ENCODE measurements at places on chromosomes 2 and 18.

DNA sequence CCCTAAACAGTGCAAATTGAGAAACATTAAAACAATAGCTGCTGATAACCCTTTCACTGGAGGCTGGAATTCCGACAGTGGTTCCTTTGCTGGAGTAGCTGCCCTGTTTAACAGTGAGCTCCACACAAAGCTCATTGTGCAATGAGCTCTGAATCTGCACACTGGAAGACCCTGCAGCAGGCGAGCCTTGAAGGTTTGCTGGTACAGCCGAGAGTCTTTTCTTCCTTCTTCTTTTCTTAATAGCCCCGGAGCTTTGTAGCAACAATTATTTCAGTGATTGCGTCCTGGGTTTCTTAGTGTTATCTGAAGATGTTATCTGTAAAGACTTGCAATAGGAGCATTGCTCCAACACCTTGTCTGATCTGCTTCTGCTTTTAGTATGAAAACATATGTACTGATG is 50.8 kb upstream of the CXCR4 start:
- no peak for DNase-seq

DNA sequence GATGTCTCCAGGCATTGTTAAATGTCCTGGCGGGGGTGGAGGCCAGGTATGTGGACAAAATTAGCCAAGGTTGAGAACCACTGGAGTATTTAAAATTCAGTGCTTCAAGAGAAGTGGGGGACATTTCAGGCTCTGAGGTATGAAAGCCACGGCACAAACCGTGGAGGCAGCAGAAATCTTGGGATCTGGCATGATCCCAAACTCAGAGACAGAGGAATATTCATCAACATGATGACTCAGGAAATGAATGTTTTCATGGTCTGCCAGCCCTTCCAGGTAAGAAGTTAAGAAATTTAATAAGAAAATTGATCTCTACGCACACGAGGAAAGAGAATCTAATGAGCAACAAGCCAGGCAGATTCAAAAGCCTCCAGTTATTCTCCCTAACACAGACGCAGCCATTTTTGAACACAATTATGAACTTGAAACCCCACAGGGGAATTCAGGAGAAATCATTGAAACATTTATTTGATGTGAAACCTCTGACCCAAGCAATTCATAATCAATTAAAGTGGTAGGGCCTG is 11.3 kb upstream of the GRP start:
- DNase-seq = no peak

GRCh38 chr2:58239243-58239925 is 1.7 kb downstream of the FANCL start:
- no peak for DNase-seq

DNA sequence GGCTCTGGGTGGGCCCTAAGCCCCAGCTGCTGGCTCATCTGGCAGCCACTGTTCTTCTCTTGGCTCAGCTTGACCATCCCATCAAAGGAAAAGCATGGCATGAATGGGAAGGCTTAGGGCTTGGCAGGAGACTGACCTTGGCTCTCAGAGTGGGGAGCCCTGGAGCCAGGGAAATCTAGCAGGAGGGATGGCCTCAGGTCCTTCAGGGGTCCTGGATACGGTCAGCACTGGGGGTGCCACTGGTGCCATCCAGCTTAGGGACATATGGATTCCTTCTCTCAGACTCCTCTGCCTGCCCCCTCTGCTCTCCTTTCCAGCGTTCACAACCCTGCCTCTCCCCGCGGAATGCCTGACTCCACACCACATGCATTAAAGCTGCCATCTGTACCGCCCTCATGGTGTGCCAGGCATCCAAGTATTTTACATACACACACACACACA is 165.5 kb upstream of the HAAO start:
- no peak for DNase-seq

DNA sequence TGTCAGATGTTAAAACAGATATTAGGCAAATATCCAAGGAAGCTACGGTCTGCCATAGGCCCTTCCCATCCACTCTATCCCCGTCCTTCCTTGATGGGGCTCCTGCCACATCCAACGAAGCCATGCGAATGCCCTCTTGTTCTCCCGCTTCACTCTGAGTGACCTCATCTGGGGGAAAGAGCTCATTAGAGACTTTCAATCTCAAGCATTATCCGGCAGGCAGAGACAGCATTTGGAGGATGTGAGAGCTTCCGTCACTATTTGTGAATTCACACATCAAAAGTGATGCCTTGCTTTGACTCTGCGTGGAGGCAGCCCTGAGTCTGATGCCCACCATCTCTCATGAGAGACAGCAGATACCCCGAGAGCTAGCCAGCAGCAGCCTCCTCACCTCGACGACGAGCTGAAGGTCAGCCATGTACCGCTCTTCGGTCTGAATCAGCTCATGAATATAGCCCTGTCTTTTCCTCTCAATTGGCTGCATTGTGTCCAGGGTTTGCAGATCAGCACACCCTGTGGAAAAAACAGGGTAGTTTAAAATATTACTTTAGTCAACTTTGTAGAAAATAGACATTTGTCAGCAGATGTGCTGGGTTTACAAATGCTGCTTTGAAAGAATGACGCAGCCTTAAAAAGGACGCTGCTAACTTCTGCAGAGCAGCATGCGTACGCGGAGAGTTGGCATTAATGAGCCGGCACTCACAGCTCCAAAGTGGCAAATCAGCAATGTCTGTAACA is 45.9 kb downstream of the FAM228A start:
- DNase-seq = no peak

- DNase-seq = no peak
Observed at GRCh38 chr2:37671816-37672103, 318 bp upstream of the CDC42EP3 start.

DNA sequence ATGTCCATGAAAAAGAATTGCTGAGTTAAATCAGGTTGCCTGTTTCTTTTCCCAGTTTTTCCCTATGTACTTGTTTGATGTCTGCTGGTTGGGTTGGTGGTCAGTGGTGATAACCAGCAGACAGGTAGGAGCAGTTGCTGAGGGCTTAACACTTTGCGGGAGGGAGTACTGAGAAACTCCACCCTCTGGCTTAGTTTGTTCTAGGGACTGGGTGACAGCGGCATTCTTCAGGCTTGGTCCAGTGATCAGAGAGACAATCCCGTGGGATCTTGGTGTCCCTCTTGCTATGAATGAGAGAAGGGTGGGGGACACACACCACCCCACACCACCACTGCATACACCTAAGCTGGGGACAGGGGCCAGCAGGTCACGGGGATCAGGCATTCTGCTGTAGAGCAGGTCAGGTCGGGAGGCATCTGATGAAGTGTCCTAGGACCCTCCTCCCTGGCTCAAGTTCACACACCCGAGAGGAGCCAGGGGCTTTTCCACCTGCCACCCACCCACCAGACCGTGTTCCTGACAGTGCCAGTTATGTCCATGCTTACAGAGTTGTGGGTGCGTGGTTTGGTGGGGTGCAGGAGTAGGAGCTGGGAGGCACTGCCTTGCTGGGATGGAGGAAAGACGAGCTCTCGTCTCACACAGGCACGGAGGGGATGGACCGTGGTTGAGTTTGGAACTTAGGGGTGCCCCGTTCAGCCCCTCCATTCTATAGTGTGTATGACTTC is 21.3 kb upstream of the ALLC start:
- DNase-seq = no peak

GRCh38 chr2:172340394-172340793 is 87.0 kb upstream of the ITGA6 start:
- DNase-seq = no peak

- DNase-seq = no peak
Observed at GRCh38 chr2:55888936-55889335, 34.6 kb downstream of the EFEMP1 start.

DNA sequence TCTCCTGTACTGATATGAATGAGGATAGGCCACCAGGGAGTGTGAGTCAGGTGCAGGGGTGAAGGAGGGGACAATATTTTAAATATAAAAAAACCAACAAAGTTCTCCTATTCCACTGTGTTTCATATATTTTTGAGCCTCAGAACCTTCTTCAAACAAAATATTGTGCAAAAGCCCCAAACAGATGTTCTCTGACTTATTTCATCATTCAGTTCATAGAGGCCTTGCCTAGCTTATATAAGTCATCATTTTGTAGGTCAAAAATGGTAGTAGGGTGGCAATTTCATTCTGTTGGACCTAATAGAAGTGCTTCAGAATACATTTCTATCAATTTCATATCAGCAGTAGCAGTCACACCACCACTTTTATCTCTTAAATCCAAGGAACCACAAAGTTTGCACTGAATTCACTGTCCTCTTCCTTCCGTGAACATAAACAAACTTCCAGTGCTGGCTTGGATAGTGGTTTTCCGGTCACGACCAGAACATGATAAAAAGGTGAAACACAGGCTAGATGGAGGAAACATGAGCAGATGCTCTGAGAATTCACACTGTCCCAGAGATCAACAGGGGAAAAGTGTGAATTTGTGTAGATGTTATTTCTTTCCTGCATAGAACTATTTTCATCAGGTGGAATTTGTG is 99.1 kb downstream of the EN1 start:
- DNase-seq = no peak

- DNase-seq = no peak
Observed at GRCh38 chr2:104965900-104966299, 72.0 kb upstream of the MRPS9 start.

GRCh38 chr2:40497251-40497859 is 45.5 kb upstream of the SLC8A1 start:
- no peak for DNase-seq

- DNase-seq = no peak
Observed at GRCh38 chr2:26238311-26238958, 6.0 kb downstream of the HADHA start.

DNA sequence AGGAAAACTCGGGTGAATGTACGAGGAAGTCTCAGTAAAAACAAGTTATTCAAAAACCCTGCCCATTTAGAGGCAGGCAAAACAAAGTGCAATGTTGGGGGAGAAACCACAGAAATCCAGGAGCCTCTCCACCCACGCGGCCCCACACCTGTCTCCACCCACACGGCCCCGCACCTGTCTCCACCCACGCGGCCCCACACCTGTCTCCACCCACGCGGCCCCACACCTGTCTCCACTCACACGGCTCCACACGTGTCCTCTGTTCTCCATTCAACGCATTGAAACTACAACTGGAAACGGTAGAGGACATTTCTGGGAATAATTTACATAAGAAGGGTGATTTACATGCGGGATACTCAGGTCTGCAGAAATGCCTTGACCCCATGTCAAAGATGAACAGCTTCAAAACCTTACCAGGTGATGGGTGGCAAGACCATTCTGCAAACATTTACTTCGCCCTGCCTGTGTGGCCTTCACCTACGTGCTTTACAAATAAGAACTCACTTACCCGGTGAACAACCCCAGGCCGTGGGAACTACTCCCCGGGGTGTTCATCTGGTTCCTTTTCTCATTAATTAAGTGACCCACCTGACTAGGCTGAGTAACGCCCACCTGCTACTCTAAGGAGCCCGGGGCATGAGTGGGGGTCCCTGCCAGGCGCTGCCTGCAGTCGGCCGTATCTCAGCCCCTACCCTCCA is 100.4 kb downstream of the EIPR1 start:
- DNase-seq = no peak

DNA sequence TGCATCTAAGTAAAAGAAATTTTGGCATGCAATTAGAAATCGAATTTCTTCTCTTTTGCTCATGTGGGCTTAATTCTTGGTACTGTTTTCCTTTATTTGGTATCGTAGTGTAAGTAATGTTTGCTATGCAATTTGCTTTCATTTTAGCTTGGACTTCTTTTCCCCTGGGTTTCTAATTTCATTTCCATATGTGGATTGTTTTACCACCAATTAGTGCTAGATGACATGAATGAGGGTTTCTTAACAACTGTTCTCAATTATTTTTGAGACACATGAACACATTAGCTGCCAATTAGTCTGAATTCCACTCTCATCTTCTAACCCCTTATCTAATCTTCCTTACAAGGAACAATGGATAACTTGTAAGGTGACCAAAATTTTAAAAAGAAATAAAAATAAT is 1047.2 kb upstream of the PIK3C3 start:
- no peak for DNase-seq

- DNase-seq = peak; percentile 75
Observed at GRCh38 chr18:58177004-58177717, 133.1 kb downstream of the NEDD4L start.

DNA sequence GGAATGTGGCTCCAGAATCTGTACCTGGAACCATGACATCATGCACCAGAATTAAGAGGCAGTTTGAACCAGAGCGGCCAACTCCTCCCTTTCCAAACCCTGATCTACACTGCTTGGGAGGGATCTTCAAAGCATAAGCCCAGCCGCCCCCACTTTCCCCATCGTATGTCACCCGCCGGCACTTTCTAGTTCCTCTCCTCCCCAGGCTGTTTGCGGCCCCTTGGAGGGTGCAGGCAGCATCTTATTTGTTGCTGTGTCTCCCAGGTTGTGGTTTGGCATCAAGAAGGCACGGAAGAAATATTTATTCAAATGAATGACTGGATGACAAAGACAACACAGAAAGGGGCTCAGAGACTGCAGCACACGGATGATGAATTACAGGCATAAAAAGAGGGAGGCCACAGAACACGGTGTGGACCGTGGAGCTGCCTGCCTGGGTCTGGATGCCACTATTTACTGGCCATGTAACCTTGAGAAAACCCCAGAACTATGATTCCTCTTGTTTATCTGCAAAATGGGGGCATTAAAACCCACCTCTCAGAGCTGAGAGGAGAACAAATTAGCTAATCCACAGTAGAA is 305.8 kb downstream of the EIPR1 start:
- DNase-seq = no peak

GRCh38 chr2:104758199-104758620 is 95.7 kb upstream of the POU3F3 start:
- DNase-seq = no peak

GRCh38 chr2:222307143-222307756 is 8.5 kb upstream of the PAX3 start:
- no peak for DNase-seq

DNA sequence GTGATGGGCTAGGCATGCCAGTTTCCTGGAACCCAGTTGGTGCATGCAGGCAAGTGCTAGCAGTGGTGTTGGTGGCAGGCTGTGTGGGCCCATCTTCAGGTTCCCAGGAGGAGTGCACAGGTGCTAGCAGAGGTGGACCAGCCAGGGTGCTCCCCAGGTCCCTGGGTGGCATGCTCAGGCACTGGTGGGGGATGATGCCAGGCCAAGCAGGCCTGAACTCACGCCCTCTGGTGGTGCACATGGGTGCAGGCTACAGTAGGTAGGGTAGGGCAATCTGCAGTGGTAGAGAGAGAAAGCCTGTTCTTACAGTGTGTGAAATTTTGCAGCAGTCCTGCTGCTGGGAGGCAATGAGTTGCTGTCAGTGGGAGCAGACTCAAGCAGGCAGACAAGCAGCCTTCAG is 1651.8 kb downstream of the DPP10 start:
- no peak for DNase-seq

DNA sequence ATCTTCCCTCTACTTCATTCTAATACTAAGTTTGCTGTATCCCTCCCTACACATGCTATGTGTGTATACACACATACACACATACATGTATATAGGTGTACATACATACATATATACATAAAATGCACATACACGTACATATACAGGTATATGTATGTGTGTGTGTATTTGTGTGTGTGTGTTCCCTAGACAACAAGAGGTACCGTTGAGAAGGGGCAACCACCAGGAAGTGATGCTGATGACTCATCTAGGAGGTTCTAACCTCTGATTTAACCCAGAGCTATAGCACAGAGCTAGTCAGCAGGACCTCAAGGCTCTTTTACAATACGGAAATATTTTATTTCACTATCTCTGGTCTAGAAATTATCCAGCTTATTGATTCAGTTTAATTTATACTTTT is 139.2 kb downstream of the LAMA3 start:
- DNase-seq = no peak
